ENCODE measurements at places on chromosomes 12 and 14. TPM values are rescaled to one million over a fixed set of nuclear protein-coding genes. Genes with fewer than 3 reads are reported as not detected.

DNA sequence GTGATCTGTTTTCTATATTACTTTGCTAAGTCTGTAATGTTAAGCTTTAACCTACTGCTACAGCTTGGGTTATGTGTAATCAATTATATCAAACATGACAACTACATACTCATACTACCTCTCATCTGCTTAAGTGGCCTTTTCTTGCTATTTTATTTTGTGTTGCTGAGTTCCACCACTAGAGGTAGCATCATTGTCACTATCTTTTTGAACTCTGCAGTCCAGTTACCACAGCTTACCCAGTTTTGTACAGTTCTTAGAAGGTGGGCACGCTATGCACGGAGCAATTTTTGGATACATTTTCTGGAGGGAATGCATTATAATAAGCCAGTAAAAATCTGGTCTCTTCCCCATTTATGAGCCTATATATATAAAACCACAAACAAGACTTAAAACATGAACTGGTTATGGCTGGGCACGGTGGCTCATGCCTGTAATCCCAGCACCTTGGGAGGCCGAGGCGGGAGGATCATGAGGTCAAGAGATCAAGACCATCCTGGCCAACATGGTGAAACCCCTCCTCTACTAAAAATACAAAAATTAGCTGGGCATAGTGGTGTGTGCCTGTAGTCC lies 48.5 kb downstream of the SAV1 start:
- no peak for DNase-seq

GRCh38 chr12:49368240-49368600 lies 958 bp downstream of the SPATS2 start:
- no peak for DNase-seq

DNA sequence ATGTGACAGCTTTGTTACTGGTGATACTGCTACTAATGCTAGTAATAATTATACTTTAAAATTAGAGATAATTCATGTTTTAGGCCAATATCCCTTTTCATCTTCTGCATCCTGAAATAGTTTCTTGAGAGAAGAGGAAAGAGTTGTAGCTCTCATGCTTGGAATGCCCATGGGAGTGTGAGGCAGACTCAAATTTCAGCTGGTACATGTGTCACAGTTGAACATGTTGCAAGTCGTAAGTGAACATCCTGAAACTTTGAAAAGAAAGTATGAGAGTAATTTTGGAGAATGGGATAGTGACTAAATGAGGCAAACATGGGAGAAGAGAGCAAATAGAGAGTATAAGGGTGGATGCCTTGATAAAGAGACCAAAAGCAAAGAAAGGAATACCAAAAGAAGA lies 168.0 kb downstream of the TMTC3 start:
- DNase-seq: no peak

DNA sequence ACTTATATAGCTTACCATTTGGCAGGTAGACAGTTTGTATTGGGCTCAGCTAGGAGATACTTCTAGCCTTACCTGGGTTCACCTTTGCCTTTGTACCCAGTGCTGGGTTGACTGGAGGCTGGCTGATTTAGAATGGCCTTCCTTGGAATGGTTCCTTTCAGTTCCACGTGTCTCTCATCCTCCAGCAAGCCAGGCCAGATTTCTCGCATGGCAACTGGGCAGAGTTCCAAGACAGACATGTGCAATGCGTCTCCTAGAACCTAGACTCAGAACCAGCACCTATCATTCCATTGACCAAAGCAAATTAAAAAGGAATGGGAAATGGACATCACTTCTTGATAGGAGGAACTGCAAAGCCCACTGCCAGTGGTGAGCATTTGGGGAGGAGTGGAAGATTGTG lies 79.1 kb upstream of the BDKRB2 start:
- DNase-seq: peak; percentile 52

DNA sequence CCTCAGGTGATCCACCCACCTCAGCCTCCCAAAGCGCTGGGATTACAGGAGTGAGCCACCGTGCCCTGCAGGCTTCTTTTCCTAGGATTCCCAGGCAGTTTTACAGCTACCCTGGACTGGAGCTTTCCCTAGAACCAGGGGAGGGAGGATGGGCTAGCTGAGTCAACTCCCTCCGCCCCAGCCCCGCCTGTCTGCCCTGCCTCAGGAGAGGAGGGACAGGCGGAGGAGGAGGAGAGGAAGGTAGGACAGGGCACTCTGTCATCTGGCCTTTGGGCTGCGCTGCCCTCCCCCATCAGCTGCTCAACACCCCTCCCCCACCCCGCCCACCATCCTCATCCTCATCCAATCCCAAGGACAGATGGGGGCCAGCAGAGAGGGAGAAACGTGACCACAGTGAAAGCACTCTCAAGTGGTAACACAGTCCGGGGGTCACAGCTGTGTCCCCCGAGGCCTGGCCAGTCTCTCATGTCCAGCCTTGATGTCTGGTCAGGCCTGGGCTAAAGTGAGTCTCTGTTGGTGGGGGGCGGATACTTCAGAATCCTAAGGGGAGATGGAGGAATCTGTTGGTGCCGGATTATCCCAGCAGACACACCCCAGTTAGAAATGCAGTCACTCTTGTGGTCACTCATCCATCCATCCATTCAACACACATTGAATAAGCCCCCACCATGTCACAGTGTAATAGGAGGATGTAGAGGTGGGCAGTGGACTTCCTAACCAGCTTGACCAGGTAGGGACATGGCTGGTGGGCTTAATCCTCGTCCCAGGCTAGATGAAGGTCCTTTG lies 12.3 kb downstream of the FIGNL2 start:
- no peak for DNase-seq

GRCh38 chr12:92973614-92974013 lies 44.5 kb upstream of the EEA1 start:
- no peak for DNase-seq

DNA sequence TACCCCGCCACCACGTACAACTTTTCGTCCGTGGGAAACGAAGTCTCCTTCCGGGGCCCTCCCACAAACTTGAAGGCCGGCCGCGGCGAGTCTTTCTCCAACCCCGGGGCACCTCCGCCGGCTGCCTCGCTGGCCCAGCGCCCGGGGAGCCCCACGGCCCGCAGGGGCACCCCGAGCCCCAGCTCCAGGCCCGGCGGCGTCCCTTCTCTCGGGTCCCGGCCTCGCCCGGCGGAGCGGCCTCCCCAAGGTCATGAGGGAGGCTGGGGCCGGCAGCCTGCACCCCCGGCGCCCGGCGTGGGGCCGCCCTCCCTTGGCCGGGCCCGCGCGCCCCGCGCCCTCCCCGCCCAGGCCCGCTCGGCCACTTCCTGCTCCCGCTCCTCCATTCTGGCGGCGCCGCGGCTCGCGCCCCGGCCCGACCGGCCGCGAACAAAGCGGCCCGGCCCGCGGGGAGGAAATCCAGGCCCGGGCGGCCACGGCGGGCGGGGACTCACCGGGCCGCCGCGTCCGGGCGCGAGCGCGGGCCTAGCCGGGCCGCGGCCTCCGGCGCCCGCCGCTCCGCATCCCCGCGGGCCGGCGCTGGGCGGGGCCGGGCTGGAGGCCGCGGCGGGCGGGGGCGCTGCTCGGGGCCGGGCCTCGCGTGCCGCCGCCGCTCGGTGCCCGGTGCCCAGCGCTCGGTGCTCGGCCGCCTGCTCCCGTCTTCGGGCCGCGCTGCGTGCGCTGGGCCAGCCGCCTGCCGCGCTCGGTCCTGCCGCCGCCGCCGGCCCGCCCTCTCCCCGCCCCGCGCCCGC lies at the start of gene AKT1:
AKT1 (minus strand) TSS at position 756 of the 788 bp plus-strand sequence. CDS start 3,105 bp downstream, outside the sequence.
- DNase-seq: no peak

GRCh38 chr12:112350593-112351592 lies 31.3 kb downstream of the HECTD4 start:
- DNase-seq: no peak

GRCh38 chr12:70982991-70983390 lies 62.5 kb upstream of the PTPRR start:
- DNase-seq: no peak

- no peak for DNase-seq
Observed at GRCh38 chr14:44662250-44662891, 155.3 kb upstream of the FSCB start.

- DNase-seq: no peak
Observed at GRCh38 chr12:81492131-81492720, 266.9 kb downstream of the PPFIA2 start.

MIP gene
- total RNA-seq: not detected

KCNJ8 gene
- total RNA-seq: 15.0 TPM

GUCY2C gene
- 0.12 TPM for total RNA-seq

PHC1 gene
- 47.6 TPM for total RNA-seq

NKX2-1 gene
- total RNA-seq: 0.26 TPM

SINHCAF gene
- 73.3 TPM for total RNA-seq
